Osteocyte (in vitro differentiated cells): ENCODE measurements at places on chromosomes 7 and 10. TPM values are rescaled to one million over a fixed set of nuclear protein-coding genes. Genes with fewer than 3 reads are reported as not detected.

- peak; percentile 78 for DNase-seq
- H3K36me3 ChIP-seq: no peaks in the 10 kb centered on the region
- peaks cover 40% of the 10 kb centered on the region for H3K4me1 ChIP-seq
Measured at GRCh38 chr10:43863859-43864591, 215.3 kb upstream of the ZNF32 start.

ZNF853 gene
- 18.2 and 18.3 TPM in 2 replicates for total RNA-seq

- H3K27ac ChIP-seq: no peak overlapping the region
- H3K4me1 ChIP-seq: no peaks in the 10 kb centered on the region
- no peak for DNase-seq
- H3K4me3 ChIP-seq: no peak overlapping the region
- H3K36me3 ChIP-seq: no peaks in the 10 kb centered on the region
Measured at GRCh38 chr10:121617176-121617575, 18.9 kb upstream of the FGFR2 start.

DNA sequence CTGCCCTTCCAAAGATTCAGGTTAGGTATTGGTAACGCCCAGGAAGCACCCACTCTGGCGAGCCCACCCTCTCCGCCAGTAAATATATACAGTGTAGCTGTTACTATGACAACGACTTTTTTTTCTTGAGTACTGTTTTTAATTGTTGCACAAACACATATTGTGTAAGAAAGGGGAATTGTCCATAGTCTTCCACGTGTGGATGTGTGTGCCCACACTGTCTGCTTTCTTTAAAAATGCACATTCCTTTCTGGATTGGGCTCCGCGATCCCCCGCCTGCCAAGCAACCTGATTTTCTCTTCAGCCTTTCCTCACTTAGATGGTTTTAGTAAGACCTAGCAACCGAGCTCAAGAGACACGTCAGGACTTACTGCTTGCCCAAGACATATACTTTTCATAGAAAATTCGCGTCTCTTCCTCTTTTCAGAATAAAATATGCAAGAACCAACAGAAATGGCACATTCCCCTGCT lies 247.8 kb downstream of the EBF3 start:
- no peak overlapping the region for H3K27ac ChIP-seq
- peaks cover 3% of the 10 kb centered on the region for H3K36me3 ChIP-seq
- no peak for DNase-seq
- H3K4me3 ChIP-seq: no peak overlapping the region
- H3K4me1 ChIP-seq: no peaks in the 10 kb centered on the region
- H3K27me3 ChIP-seq: no peaks in the 10 kb centered on the region

GRCh38 chr7:114264023-114264422 lies 150.6 kb upstream of the FOXP2 start:
- no peak overlapping the region for H3K27ac ChIP-seq
- no peak overlapping the region for H3K4me3 ChIP-seq

DNA sequence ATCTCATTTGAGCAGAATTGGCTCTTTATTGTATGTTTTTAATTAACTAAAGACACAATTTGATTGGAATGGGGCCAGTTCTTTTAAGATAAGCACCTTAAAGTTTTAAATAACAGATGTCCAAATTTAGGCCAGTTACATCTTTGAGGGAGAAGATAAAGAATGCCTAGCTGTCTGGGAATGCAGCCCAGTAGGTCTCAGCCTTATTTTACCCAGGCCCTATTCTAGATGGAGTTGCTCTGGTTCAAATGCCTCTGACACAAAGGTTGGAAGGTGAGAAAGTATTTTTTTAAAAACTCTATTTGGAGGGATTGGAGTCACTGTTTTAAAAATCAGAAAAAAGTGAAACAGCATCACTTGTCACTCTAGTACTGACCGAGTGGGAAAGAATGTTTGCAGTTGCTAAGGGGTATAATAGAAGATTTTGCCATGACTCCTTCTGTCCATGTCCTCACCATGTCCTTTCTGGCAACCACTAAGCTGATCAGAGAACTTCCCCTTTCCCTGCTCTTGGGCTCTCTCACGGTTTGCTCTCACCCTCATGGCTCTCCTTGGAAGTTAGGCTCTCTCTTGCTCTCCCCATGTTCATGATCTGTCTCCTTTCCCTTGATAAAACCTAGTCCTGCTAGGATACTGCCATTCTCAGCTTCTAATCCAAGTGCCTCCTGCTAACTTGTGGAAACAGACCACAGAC lies 238.2 kb upstream of the AGK start:
- no peak overlapping the region for H3K27ac ChIP-seq
- H3K4me1 ChIP-seq: no peaks in the 10 kb centered on the region
- H3K4me3 ChIP-seq: no peak overlapping the region
- no peaks in the 10 kb centered on the region for H3K27me3 ChIP-seq
- DNase-seq: no peak

DNA sequence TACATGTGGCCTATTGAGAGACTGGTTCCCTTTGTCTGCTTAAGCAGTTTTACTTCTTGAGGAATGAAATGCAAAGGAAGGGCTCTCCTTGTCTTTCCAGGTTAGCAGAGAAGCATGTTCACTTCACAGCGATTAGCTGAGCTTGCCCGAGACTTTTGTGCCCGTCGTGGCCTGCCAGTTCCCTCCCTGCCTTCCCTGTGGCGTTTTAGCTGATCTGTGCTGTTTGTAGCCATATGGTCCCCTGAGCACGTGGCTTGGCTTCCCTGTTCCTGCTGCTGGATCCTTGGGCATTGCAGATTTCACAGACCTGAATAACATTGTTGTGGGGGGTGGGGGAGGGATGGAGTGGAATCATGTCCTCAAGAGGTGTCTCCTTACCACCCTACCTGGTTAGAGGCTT lies 61.8 kb downstream of the SND1 start:
- peaks cover 9% of the 10 kb centered on the region for H3K4me1 ChIP-seq
- H3K27me3 ChIP-seq: no peaks in the 10 kb centered on the region
- no peak overlapping the region for H3K27ac ChIP-seq
- no peak overlapping the region for H3K4me3 ChIP-seq
- H3K36me3 ChIP-seq: peaks cover 65% of the 10 kb centered on the region

OR2A5 gene
- total RNA-seq: not detected in 2 replicates

ZNF425 gene
- total RNA-seq: 5.9 and 6.2 TPM in 2 replicates

DNA sequence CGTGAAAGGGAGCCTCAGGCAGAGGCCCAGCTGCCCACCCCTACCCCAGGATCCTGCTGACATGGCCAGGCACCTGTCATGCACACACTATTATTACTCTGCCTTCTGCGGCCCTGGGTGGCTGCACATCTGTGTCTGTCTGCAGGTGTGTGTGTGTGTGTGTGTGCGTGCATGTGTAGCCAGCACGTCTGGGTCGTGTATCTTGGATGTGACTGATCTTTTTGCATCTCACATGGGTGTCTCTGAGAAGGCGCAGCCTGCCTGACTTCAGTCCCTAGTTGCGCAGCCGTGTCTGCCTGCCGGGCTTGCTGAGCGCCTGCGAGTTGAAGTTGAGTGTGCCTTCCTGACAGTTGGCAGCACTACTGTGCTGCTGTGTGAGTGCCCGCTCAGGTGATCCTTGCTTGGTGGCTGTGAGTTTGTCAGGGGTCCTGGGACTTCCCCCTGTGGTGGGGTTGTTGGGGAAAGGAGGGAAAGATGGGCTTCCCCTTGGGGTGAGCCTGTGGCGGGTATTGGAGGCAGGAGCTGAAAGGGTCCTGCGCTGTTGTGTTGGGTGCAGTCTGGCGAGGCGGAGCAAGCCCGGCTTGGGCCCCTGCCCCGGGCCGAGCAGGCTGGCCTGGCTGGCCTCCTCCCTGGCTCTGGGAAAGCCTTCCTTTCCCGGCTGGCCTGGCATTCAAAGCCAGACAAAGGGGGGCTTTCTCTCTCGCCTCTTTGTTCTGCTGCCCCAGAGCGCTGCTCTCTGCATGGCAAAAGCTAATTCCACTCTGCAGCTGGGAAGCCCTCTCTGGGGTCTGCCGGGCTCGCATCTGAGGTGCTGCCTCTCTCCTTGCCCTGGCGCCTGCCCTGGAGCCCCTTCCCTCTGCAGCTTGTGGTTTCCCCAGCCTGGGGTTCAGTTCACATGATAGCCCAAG lies 4.9 kb downstream of the TRIM8 start:
- peak overlapping the region; percentile 30 for H3K4me3 ChIP-seq

DNA sequence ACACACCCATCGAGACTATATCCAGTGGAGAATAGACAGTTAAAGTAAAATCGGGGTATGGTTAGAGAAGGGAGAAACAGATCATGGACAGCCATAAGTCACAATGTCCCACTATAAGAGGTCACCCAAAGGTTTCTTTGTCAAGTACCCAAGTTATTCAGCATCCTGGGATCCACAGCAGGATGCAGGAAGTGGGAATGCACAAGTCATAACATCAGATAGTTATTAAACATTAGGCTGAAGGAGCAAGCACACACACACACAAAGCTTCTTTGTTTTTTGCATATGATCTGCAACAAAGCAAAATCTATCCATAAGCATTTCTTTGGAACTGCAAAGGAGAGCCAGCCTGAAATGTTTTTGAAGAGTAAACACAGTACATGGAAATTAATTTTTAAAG lies 111.6 kb downstream of the NOC3L start:
- H3K4me1 ChIP-seq: peaks cover 3% of the 10 kb centered on the region
- no peaks in the 10 kb centered on the region for H3K27me3 ChIP-seq
- H3K4me3 ChIP-seq: no peak overlapping the region

WNT2 gene
- 9.5 and 11.5 TPM in 2 replicates for total RNA-seq

TRPV5 gene
- not detected in 2 replicates for total RNA-seq
